ENCODE measurements at places on chromosomes 16 and 17.

- DNase-seq: no peak
Measured at GRCh38 chr16:67917140-67917851, 14.4 kb downstream of the CTRL start.

DNA sequence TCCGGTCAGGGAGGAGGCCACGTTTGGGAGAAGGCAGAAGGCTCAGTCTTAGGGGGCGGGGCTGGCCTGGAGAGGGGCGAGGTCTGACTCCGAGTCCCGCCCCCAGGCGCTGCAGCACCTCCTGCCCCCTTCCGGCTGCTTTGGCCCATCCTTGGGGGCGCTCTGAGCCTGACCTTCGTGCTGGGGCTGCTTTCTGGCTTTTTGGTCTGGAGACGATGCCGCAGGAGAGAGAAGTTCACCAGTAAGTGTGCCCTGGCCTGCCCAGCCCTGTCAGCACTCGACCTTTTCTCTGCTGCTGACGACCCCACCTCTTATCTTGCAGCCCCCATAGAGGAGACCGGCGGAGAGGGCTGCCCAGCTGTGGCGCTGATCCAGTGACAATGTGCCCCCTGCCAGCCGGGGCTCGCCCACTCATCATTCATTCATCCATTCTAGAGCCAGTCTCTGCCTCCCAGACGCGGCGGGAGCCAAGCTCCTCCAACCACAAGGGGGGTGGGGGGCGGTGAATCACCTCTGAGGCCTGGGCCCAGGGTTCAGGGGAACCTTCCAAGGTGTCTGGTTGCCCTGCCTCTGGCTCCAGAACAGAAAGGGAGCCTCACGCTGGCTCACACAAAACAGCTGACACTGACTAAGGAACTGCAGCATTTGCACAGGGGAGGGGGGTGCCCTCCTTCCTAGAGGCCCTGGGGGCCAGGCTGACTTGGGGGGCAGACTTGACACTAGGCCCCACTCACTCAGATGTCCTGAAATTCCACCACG is 1.5 kb downstream of the TNFRSF12A start:
- DNase-seq: peak; percentile 79

GRCh38 chr16:77548151-77548550 is 113.3 kb upstream of the ADAMTS18 start:
- DNase-seq: no peak

GRCh38 chr16:2776500-2777139 is 460 bp downstream of the ELOB start:
- DNase-seq: no peak

DNA sequence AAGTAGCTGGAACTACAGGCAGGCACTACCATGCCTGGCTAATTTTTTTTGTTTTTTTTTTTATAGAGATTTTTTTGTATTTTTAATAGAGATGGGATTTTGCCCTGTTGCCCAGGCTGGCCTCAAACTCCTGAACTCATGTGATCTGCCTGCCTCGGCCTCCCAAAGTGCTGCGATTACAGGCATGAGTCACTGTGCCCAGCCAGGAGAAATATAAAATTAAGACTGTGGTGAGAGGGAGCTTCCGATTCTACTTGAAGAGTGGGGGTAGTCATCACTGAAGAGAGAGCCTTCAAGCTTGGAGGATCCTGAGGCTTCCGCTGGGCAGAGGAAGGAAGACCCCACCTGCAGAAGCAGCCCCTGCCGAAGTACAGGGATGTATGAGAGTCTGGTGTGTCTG is 34.4 kb upstream of the RGS9 start:
- DNase-seq: no peak

DNA sequence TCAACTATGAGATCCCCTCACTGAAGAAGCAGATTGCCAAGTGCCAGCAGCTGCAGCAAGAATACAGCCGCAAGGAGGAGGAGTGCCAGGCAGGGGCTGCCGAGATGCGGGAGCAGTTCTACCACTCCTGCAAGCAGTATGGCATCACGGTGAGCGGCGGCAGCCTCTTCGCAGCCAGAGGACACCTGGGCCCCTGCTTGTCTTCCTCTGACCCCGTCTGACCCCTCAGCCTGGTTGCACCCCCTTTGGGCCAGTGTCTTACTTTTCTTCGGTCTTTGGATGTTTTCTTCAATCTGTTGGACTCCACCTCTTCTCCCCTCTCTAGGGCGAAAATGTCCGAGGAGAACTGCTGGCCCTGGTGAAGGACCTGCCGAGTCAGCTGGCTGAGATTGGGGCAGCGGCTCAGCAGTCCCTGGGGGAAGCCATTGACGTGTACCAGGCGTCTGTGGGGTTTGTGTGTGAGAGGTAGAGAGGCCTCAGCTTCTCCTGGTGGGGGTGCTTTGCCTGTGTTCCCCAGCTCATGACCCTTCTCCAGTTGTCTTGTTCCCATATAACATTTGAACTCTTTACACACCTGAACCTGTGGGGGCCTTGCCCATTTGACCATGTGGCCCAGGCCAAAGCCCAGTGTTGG is 4.4 kb downstream of the CDK5RAP3 start:
- DNase-seq: no peak

- DNase-seq: no peak
Measured at GRCh38 chr16:28478506-28479180, 6.5 kb upstream of the NPIPB7 start.

GRCh38 chr17:66469461-66469860 is 167.0 kb downstream of the PRKCA start:
- no peak for DNase-seq

DNA sequence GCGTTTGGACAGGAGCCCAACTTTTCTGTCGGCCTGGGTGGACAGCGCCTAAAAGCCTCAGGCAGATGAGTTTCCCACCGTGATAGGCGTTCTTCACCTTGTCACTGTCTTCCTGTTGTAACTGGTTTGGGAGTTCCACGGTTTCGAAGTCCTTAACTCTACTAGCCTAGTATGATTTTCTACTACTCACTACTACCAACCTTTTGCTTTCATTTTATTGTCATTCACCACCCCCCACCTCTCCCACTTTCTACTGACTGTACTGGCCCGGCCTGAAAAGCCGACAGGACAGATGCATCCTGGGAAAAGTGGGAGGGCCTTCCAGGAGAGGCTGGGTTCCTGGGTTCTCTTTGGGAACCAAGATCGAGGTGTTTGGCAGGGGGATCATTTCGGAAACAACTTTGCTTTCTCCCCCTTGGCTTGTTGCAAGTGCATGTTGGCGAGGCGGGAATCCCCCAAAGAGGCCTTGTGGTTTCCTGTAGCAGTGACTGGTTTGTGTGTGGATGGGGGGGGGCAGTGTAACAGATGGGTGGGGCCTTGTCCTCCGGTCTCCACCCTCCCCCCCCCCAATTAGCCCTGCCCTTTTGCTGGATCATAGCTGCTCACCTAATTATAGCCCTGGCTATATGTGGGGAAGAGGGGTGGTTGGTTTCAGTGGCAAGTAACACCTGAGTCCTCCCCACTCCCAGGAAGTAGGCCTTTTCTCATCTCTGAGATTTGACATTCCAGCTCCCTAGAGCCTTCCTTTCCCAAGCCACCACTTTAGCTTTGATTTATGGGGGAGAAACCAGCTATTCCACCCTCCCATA is 1.4 kb downstream of the EIF5A start:
- DNase-seq: peak; percentile 62

GRCh38 chr17:80826955-80827645 is 164.5 kb upstream of the CHMP6 start:
- peak; percentile 98 for DNase-seq

DNA sequence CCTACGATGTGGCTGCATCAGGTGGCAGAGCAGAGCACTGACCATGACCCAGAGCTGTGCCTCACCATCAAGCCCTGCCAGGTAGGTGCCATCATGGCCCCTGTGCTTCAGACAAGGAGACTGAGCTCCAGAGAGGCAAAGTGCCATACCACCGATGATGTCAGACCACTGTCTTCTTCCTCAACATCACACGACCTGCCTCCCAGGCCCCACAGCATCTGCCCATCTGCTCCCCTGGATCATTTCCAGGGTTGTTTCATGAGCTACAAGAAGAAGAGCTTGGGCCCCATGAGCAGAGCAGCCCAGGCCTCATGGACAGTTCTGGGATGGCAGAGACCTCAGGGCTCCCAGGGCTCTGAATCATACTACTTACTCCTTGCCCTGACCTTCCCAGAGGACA is 9.9 kb downstream of the XYLT1 start:
- DNase-seq: no peak

GRCh38 chr16:31071861-31072260 is 2.2 kb downstream of the ZNF668 start:
- no peak for DNase-seq

All from kidney capillary endothelial cell (primary cell).